T-helper 2 cell treated with Interferon-gamma antibody and Interleukin-4, amounts not matched to agents 5 μg/mL and 100 μg/mL, for 36 hours (primary cell): ENCODE measurements at places on chromosomes 5 and 9.

GRCh38 chr9:107784235-107784958 is 294.8 kb upstream of the KLF4 start:
- DNase-seq = no peak

DNA sequence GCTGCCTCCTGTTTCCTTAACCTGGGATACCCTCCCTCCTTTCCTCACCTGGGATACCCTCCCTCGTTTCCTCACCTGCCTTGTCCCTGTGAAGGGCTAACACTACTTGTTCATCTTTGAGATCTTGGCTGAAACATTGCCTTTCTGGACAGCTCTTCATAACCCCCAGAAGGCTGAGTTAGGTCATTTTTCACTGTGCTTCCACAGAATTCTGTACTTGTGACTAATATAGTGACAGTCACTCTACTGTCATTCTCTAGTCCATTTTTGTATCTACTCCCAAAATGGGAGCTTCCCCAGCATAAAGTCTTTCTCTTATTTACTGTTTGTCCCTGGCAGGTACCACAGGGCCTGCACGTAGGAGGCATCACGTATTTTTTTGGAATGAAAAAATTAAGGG is 21.5 kb upstream of the DAB2 start:
- no peak for DNase-seq

- no peak for DNase-seq
Measured at GRCh38 chr5:1300581-1301083, 5.8 kb upstream of the TERT start.

DNA sequence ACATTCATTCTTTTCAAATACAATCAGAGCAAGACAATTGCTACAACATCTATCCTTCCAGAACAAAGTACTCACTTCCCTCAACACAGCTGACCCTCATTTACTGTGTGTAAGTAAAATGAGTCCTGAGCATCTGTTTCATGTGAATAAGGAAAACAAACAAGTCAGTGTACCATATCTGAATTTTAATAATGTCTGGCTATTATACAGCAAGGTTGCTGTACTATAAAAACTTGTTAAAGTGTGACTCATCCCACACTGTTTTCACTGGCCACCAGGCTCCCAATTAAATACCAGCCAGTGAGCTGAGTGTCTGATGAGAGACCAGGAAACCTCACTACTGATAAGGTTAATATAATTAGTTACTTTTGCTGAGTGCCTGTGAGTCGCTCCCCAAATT is 339.8 kb downstream of the AGTPBP1 start:
- no peak for DNase-seq

- DNase-seq = no peak
Measured at GRCh38 chr5:5155617-5156016, 15.5 kb downstream of the ADAMTS16 start.
